ENCODE measurements at places on chromosomes 13 and 19. TPM values are rescaled to one million over a fixed set of nuclear protein-coding genes. Genes with fewer than 3 reads are reported as not detected.
A peak's percentile ranks its signal among the peaks of the same experiment; 100 is the strongest.

The GJB2 gene
- polyA plus RNA-seq, result not detected

The SLC10A2 gene
- polyA plus RNA-seq, result not detected

The GFY gene
- polyA plus RNA-seq, result not detected

The CLIP3 gene
- polyA plus RNA-seq, result 4.7 TPM

The FPR2 gene
- polyA plus RNA-seq, result not detected

The CGB8 gene
- polyA plus RNA-seq, result not detected

The LRFN3 gene
- polyA plus RNA-seq, result 5.8 TPM

The CDC42EP5 gene
- 37.3 TPM for polyA plus RNA-seq

The ZNF888 gene
- polyA plus RNA-seq, result 0.72 TPM

The MBNL2 gene
- polyA plus RNA-seq, result 32.9 TPM

DNA sequence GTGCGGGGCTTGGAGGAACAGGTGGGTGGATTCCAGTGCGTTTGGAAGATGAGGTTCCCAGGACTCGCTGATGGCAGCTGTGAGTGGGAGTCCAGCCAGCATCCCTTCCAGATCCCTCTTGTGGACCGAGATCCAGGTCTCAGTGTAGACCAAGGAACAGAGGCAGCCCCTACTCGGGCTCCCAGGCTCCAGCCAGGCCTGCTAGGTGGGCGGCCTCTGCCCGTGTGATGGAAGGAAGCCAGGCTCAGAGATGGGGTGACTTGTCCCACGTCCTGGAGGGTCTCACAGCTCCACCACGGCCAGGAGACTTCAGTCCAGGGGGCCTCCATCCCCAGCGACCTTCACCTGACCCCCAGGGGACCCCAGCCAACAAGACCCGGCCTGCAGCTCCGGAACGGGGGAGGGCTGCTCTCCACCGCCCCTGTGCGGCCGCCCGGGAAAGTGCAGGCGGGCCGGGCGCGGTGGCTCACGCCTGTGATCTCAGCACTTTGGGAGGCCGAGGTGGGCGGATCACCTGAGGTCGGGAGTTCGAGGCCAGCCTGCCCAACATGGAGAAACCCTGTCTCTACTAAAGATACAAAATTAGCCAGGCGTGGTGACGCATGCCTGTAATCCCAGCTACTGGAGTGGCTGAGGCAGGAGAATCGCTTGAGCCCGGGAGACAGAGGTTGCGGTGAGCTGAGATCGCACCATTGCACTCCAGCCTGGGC is 729 bp upstream of the MADCAM1 start:
- peaks cover 12% of the 10 kb centered on the region for H3K27me3 ChIP-seq
- no peaks in the 10 kb centered on the region for H3K4me1 ChIP-seq
- H3K36me3 ChIP-seq, result no peaks in the 10 kb centered on the region
- H3K27ac ChIP-seq, result no peak overlapping the region
- peak; percentile 33 for DNase-seq

GRCh38 chr19:13905634-13906520 is at the start of the genes BRME1 and CC2D1A:
Gene BRME1, minus strand, starts transcription at chr19:13906117. Its CDS starts 1,225 bp downstream, at chr19:13904892.
Gene CC2D1A, plus strand, starts transcription at chr19:13906201. Its CDS starts 241 bp downstream, at chr19:13906442.
- H3K4me3 ChIP-seq, result peak within 1 kb of the TSS; percentile 78
- peaks cover 2% of the 10 kb centered on the region for H3K36me3 ChIP-seq
- peaks cover 7% of the 10 kb centered on the region for H3K4me1 ChIP-seq
- peak within 1 kb of the TSS; percentile 45 for H3K27ac ChIP-seq

DNA sequence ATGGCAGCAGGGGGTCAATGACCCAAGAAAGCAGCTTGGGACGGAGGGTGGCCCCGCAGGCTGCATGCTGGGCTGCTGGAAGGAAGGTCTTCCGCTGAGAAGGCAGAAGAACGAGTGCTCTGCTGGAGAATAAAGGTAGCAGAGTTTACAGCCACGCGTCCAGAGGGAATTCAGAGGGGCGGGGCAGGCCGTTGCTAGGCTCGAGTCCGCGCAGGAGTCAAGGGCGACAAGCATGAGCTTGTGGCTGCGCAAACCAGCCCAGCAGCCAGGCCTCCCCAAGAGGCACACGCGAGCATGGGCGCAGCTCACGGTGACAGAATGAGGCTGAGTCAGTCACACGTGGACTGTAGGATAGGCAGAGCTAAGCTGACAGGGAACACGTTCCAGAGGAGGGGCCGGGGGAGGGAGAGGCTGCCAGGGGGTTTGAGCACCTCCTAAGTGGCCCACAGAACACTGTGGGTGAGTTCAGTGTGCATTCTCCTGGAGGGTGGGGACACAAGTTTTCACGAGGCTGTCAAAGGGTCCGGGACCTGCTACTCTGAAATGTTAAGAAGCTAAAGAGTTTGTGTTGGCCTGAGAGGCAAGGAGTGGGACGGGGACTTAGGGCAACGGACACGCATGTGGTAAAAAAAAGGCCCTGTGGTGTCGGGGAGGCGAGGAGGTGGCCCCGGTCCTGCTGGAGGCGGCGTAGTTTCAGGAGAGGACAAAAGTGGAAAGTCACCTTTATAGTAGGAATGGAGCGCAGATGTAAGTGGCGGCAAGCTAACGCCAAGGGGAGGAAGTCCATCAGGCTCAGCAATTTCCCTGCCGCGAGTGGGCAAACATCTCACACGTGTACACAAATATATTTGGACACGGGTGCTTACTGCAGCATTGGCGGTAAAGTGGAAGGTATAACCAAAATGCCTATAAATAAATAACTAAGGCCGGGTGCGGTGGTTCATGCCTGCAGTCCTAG is 17.7 kb downstream of the RFX2 start:
- no peaks in the 10 kb centered on the region for H3K27me3 ChIP-seq
- H3K27ac ChIP-seq, result peak overlapping the region; percentile 51
- H3K36me3 ChIP-seq, result no peaks in the 10 kb centered on the region
- DNase-seq, result peak; percentile 70
- H3K4me3 ChIP-seq, result no peak overlapping the region
- peaks cover 32% of the 10 kb centered on the region for H3K4me1 ChIP-seq

GRCh38 chr13:111429064-111429558 is 108.7 kb downstream of the TEX29 start:
- no peaks in the 10 kb centered on the region for H3K36me3 ChIP-seq
- no peaks in the 10 kb centered on the region for H3K27me3 ChIP-seq
- no peak overlapping the region for H3K4me3 ChIP-seq
- no peaks in the 10 kb centered on the region for H3K4me1 ChIP-seq
- no peak overlapping the region for H3K27ac ChIP-seq

DNA sequence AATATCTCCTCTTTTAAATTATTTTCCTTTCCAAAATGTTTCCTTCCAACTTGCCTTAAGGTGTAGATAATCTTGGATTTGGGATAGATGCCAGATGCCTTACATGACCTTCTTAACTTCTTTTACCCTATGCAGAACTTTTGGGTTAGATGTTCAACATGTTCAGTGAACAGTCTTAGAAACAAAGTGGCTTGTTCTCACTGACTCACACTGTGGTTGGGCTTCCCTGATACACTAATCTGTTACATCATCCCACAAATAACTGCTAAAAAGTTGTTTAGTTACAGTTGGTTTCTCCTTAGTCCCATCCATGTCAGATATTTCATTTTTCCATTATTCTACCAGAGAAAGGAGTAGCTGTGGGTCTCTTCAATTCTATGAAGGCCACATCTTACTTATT is 2638.2 kb downstream of the PCDH9 start:
- H3K27ac ChIP-seq, result no peak overlapping the region
- DNase-seq, result no peak
- no peak overlapping the region for H3K4me3 ChIP-seq
- H3K4me1 ChIP-seq, result no peaks in the 10 kb centered on the region

- H3K27me3 ChIP-seq, result peaks cover 3% of the 10 kb centered on the region
- no peak overlapping the region for H3K27ac ChIP-seq
- H3K4me3 ChIP-seq, result no peak overlapping the region
- no peaks in the 10 kb centered on the region for H3K4me1 ChIP-seq
Measured at GRCh38 chr13:27853861-27854260, 61.6 kb downstream of the GSX1 start.

- peaks cover 65% of the 10 kb centered on the region for H3K27me3 ChIP-seq
- no peaks in the 10 kb centered on the region for H3K4me1 ChIP-seq
- no peaks in the 10 kb centered on the region for H3K36me3 ChIP-seq
- peak within 1 kb of the TSS; percentile 5 for H3K4me3 ChIP-seq
- H3K27ac ChIP-seq, result no peak within 1 kb of the TSS
Measured at GRCh38 chr13:25171517-25172302, at the start of gene AMER2. Gene AMER2, minus strand, starts transcription at chr13:25172288. Its CDS starts 669 bp downstream, at chr13:25171619.

- no peaks in the 10 kb centered on the region for H3K27me3 ChIP-seq
- no peak overlapping the region for H3K27ac ChIP-seq
- no peaks in the 10 kb centered on the region for H3K4me1 ChIP-seq
- no peak for DNase-seq
- H3K36me3 ChIP-seq, result peaks cover 12% of the 10 kb centered on the region
- H3K4me3 ChIP-seq, result no peak overlapping the region
Measured at GRCh38 chr19:325173-325936, 19.2 kb downstream of the MIER2 start.

GRCh38 chr13:29883941-29884518 is 33.6 kb upstream of the UBL3 start:
- H3K27me3 ChIP-seq, result peaks cover 8% of the 10 kb centered on the region
- H3K36me3 ChIP-seq, result no peaks in the 10 kb centered on the region
- H3K4me1 ChIP-seq, result no peaks in the 10 kb centered on the region

DNA sequence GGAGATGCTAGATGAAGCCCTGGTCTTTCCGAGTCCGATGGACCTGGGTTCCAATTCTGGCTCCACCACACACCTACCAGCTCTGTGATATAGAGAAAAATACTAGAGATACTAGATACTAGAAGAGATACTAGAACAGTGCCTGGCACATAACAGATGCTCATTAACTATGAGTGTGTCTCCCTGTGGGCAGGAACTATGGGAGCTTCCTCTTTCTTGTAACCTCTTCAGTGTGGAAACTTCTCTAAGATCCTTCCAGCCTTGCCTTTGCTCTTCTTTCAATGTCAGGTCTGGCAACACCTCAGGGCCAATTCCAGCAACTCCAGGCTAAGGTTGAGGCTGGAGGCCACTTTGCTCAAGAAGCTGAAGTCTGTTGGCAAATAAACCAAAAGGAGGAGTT is 143.9 kb downstream of the KATNAL1 start:
- H3K4me3 ChIP-seq, result no peak overlapping the region
- peaks cover 34% of the 10 kb centered on the region for H3K27me3 ChIP-seq
- DNase-seq, result no peak
- no peaks in the 10 kb centered on the region for H3K4me1 ChIP-seq
- no peaks in the 10 kb centered on the region for H3K36me3 ChIP-seq
- no peak overlapping the region for H3K27ac ChIP-seq

DNA sequence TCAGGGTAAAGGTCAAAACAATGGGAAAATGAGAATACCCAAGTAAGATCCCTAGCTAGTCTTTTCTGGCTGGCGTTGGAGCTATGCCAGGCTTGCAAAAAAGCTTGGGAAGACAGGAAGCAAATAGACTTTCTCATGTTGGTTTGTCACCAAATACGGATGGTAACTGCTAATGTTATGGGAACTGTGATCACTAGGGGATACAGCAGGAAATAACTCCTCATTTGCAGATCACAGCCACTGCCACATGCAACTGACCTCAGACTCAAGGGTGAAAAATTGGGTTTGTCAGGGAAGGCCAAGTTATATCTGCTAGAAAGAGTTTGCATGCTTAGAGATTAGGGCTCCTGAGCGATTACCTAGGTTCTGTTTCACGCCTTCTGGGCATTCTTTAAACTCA is 162.9 kb downstream of the NHLRC3 start:
- DNase-seq, result no peak
- H3K4me1 ChIP-seq, result no peaks in the 10 kb centered on the region
- no peak overlapping the region for H3K27ac ChIP-seq
- no peaks in the 10 kb centered on the region for H3K36me3 ChIP-seq

GRCh38 chr19:4303819-4304537 is 420 bp upstream of the FSD1 start:
- no peaks in the 10 kb centered on the region for H3K4me1 ChIP-seq
- no peaks in the 10 kb centered on the region for H3K27me3 ChIP-seq
- H3K27ac ChIP-seq, result no peak overlapping the region
- DNase-seq, result no peak
- no peak overlapping the region for H3K4me3 ChIP-seq

- no peak overlapping the region for H3K4me3 ChIP-seq
- DNase-seq, result no peak
- H3K36me3 ChIP-seq, result no peaks in the 10 kb centered on the region
- peaks cover 5% of the 10 kb centered on the region for H3K27me3 ChIP-seq
- H3K4me1 ChIP-seq, result peaks cover 4% of the 10 kb centered on the region
- no peak overlapping the region for H3K27ac ChIP-seq
Measured at GRCh38 chr19:6767081-6767356, 216 bp downstream of the SH2D3A start.

DNA sequence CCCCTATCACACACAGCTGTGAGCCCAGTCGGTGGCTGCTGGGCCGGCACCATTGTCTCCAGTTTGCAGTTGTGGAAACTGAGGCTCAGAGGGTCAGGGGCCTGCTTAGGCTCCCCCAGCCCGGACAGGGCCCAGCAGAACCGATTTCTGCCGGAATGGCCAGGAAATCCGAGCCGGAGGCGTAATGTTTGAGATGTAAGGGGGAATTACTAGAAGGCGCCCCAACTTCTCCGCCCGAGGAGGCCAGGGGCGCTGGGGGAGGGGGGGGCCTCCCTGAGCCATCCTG is 962 bp downstream of the KISS1R start:
- H3K4me1 ChIP-seq, result peaks cover 6% of the 10 kb centered on the region
- H3K27ac ChIP-seq, result no peak overlapping the region
- peaks cover 28% of the 10 kb centered on the region for H3K27me3 ChIP-seq
- no peak overlapping the region for H3K4me3 ChIP-seq

- H3K27me3 ChIP-seq, result no peaks in the 10 kb centered on the region
- no peak overlapping the region for H3K4me3 ChIP-seq
- DNase-seq, result no peak
- H3K36me3 ChIP-seq, result no peaks in the 10 kb centered on the region
- no peak overlapping the region for H3K27ac ChIP-seq
- H3K4me1 ChIP-seq, result no peaks in the 10 kb centered on the region
Measured at GRCh38 chr19:31908496-31909225, 436.7 kb upstream of the ZNF507 start.

DNA sequence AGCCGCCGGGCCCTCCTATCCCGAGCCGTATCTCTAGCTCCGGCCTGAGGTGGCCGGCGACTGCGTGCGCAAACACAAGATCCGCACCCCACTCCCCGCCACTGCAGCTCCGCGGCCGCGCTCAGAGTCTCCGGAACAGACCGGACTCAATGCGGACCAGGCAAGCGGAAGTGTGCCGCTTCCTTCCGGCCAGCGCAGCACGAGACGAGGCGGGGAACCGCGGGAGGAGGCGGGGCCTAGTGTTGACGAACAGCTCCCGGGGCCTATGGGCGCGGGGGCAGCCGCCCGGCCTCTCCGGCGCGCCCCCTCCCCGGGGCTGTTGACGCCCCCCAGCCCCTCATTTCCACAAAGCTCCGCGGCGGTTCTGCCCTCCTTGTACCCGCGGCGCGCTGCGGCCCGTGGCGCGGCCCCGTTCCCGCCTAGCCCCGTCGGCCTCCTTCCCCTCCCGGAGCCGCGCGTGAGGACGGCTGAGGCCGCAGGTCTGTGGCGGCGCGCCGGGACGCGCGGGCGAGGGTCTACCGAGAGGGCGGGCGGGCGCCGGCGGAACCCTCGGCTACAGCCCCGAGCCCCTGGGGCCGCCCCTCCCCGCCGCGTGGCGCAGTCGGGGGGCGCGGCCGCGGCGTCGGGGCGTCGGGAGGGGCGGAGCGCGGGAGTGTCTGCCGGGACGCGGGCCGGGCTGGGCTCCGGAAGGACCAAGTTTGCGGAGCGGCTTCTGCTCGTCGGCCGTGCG is at the start of gene DPY19L3:
Gene DPY19L3 (plus strand): TSS at position 340 of the 730 bp plus-strand sequence. CDS start 2,484 bp downstream, outside the sequence.
- peak within 1 kb of the TSS; percentile 97 for H3K4me3 ChIP-seq
- peak within 1 kb of the TSS; percentile 95 for H3K27ac ChIP-seq
- H3K36me3 ChIP-seq, result peaks cover 4% of the 10 kb centered on the region

DNA sequence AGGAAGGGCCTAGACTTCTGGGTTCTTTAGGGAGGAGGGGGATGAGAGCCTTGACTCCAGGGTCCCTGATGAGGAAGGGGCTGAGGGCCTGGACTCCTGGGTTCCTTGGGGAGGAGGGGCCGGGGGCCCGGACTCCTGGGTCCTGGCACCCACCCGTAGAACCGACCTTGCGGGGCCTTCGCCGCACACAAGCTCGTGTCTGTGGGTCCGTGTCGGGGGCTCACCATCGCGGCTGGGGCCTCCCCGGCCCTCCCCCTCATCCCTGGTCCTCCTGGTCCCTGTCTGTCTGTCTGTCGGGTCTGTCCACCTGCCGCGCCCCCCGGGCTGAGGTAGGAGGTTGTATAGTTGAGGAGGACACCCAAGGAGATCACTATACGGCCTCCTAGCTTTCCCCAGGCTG is 662 bp upstream of the SPACA6 start:
- H3K27ac ChIP-seq, result no peak overlapping the region
- H3K4me1 ChIP-seq, result peaks cover 19% of the 10 kb centered on the region
- H3K36me3 ChIP-seq, result peaks cover 5% of the 10 kb centered on the region

Measured in endothelial cell of umbilical vein (primary cell).